ENCODE measurements at places on chromosomes 16 and 17.

DNA sequence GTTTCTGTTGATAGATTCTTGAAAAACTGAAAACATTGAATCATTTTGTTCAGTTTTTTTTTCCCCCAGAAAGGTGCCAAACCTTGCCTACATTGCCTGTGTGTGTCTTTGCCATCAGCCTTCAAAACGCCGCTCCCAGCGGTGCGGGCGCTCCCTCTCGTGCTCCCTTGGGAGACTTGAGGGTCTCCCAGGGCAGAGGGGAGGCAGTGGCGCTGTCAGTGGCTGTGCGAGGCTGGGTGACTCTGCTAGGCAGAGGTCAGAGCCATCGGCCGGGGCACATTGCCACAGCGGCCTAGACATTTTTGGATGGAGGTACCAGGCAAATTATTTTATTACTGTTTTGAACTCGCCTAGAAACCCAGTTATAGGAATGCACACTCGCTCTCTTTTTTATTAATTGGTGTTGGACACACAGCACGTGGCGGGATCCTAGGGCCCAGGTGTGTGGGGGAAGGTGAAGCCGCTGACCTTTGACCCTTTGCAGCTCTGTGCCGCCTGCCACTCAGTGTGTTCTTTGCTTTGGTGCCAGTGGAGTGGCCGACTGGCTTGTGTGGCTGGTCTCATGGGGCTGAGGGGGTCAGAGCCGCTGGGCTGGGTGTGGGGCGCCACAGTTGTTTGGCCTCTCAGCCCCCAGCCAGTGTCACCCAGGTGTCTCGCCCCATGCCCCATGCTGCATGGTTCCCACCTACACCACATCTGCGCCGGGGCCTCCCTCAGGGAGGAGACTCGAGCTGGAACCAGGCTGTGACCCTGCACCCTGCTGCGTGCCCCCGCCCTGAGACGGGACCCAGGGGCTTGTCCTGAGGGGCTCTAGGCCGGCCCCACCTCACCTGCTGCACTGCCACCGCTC is 115.7 kb downstream of the BANP start:
- no peak for DNase-seq

- no peak for DNase-seq
These were observed 3.6 kb downstream of the ZACN start for GRCh38 chr17:76082326-76083251.

GRCh38 chr16:82605863-82606620 is 20.7 kb upstream of the CDH13 start:
- DNase-seq, result no peak

DNA sequence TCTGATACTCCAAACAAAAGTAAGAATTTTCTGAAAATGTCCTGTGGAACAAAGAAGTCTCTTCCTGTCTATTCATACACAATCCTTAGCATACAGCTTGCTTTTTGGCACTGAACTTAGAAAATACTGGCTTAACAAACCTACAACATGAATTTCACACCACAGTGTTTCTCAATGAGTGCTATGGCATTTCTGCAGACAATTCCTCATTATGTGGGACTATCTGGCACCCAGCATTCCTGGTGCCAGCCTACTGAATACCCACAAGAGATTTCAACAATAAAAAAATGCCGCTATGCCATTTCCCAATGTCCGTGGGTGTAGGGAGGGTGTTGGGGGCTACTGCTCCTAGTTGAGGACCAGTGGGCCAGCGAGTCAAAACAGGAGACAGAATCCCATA is 62.1 kb downstream of the ZNF652 start:
- DNase-seq, result no peak

- DNase-seq, result no peak
These were observed 24.3 kb upstream of the DNAI2 start for GRCh38 chr17:74249590-74250270.

GRCh38 chr16:80366023-80366422 is 174.8 kb upstream of the DYNLRB2 start:
- DNase-seq, result no peak

- DNase-seq, result no peak
These were observed 35.6 kb downstream of the ZFHX3 start for GRCh38 chr16:73012341-73012740.

DNA sequence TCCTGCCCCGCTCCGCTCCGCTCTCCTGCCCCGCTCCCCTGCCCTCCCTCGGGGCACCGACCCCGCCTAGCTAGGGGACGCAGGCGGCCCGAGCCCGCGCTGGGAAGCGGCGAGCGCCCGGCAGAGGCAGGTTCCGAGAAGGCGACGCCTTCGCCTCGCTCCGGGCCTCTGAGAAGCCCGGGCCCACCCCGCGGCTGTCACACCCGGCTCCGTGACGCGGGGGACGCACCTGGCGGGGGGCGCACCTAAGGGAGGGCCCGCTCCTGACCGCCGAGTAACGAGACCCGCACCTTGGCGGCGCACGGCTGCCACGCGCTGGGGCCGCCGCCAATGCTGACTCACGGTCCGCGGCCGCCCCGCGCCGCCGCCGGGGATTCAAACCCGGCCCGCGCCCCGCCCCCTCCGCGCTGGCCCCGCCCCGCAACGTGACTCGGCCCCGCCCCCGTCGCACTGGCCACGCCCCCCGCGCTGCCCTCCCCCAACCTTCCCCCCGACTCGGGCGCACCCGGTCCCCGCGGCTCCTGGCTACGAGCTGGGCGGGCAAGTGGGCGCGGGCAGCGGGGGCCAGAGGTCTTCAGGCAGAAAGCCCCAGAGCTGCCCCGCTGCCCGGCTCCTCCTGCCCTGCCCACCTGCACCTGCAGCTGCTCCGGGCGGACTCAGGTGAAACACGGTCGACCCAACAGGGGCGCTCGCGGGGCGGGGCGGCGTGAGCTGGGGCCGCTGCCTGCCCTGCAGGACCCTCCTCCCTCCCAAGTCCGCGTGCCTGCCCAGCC is 27.8 kb downstream of the GNPTG start:
- DNase-seq, result peak; percentile 38

- DNase-seq, result no peak
These were observed 6.0 kb upstream of the KRT38 start for GRCh38 chr17:41446806-41447205.

DNA sequence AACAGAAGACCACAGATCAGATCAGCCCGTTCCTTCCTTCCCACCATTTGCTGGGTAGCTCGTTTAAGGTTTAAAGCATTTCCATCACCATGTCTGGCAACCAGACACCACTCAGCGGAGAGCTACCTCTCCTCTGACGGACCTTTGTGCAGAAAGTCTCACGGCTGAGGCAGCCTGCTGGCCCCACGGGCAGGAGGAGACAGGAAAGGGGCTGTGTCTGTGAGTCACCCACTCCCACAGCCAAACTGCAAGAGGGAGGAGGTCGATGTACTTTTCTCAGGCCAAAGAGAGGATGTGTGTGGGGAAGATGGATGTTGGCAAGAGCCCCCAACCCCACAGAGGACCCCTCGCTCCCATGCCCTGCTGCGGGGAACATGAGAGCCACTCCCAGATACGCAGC is 92.1 kb downstream of the ZNF423 start:
- no peak for DNase-seq

DNA sequence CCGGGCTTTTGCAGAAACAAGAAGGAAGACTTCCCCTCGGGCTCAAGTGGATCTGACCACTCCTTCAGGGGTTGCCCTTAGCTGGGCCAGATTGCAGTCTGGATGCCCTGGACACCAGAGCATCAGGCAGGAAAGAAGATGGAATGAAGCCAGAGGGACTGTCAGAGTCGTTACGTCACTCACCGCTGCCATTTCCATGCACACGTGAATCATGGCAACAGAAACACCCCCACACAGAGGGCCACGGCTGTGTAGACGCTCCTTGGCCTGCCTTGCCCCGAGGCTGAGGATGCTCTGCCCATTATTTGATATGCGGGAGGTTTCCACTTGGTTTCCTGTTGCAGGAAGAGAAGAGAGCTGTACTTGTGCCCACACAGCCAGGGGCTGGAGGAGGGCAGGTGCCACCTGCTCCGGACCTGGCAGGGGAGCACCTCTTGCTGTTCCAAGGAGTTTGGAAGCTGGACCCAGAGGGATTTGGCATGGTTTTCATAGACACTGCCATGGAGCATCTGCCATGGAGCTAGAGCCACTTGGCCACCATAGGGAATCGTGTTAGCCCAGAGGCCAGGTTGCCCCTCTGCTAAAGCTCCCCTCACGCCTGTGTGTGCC is 29.4 kb downstream of the RBFOX3 start:
- no peak for DNase-seq

- DNase-seq, result no peak
These were observed 736 bp downstream of the CNP start for GRCh38 chr17:41967141-41967920.

GRCh38 chr17:58504826-58505351 is 9.5 kb downstream of the MTMR4 start:
- no peak for DNase-seq

- DNase-seq, result no peak
These were observed 67.8 kb downstream of the CCDC182 start for GRCh38 chr17:57677301-57677700.

GRCh38 chr16:69223882-69224281 is 36.9 kb downstream of the SNTB2 start:
- no peak for DNase-seq

- DNase-seq, result no peak
These were observed 5.1 kb downstream of the CD300E start for GRCh38 chr17:74618451-74618850.

GRCh38 chr17:80101011-80101945 is at the start of gene GAA:
Gene GAA (plus strand): TSS chr17:80101581. CDS start chr17:80104587, 3,006 bp downstream.
- peak; percentile 55 for DNase-seq

DNA sequence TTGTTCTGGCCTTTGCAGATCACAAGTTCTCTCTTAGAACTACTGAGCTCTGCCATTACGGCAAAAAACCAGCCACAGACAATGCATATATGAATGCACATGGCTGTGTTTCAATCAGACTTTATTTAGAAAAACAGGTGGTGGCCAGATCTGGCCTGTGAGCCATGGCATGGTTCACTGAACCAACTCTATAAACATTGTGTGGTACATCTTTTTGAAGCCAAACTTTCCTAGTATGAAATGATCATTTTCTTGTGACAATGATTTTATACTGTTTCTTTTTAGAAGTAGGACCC is 65.9 kb upstream of the AMZ2 start:
- DNase-seq, result no peak

GRCh38 chr17:71342737-71343136 is 778.1 kb upstream of the SOX9 start:
- DNase-seq, result no peak

GRCh38 chr17:79897243-79898063 is 58.2 kb upstream of the CBX4 start:
- no peak for DNase-seq

DNA sequence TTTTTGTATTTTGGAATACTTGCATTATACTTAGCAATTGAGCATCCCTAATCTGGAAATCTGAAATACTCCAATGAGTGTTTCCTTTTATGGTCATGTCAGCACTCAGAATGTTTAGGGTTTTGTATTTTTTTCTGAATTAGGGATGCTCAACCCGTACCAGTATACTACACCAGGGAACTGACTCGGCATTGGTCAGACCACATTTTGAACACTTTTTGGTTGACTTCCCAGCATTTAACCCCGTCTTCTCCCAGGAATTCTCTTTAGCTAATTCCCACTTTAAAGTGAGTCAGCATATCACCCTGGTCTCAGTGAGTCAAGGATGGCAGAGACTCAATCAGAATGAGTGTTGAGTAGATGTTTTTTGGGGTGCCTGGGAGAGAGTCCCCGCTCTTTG is 177.9 kb downstream of the SPECC1 start:
- no peak for DNase-seq

GRCh38 chr17:76673729-76674128 is 30.2 kb upstream of the ST6GALNAC1 start:
- no peak for DNase-seq

DNA sequence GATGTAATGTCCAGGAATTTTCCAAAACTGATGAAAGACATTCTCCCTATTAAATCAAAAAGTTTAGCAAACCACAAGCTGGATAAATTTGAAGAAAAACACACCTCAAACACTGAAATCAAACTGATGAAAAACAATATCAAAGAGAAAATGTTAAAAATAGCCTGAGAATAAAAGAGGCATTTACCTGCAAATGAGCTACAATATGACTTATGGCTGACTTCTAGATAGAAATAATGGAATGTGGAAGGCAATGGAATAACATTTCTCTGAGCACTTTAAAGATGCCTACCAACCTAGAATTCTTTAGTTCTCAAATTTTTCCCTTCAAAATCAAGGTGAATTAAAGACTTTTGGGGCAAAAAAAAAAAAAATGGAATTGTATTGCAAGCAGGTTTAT is 52.4 kb upstream of the HSBP1 start:
- no peak for DNase-seq

GRCh38 chr17:82936768-82937171 is 96.9 kb upstream of the ZNF750 start:
- no peak for DNase-seq

GRCh38 chr17:2025220-2025621 is at the start of gene RTN4RL1:
Gene RTN4RL1 (minus strand): TSS chr17:2025334. CDS start chr17:2024865, 469 bp downstream.
- DNase-seq, result no peak

- no peak for DNase-seq
These were observed 5.5 kb upstream of the SECTM1 start for GRCh38 chr17:82338858-82339633.

- no peak for DNase-seq
These were observed 1.1 kb downstream of the FHOD1 start for GRCh38 chr16:67246081-67246755.

DNA sequence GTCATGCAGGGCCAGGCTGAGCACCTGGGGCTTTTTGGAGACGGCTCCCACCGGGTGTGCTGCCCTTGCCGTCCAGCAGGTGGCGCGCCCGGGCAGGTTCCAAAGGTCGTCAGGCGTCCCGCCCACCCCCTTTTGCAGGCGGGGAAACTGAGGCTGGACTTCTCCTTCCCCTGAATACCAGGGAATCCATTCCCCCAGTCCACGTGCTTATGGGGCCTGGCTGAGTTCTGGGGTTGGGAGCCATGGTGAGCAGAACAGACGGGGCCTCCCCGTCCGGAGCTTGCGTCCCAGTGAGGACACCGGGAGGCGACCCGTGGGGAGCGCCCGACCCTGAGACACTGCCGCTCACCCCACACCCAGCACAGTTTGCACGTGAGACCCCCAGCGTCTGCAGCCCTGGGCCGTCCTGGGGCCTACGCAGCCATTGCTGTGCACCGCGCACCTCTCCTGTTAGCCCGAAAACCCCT is 51.8 kb upstream of the JPH3 start:
- DNase-seq, result no peak

DNA sequence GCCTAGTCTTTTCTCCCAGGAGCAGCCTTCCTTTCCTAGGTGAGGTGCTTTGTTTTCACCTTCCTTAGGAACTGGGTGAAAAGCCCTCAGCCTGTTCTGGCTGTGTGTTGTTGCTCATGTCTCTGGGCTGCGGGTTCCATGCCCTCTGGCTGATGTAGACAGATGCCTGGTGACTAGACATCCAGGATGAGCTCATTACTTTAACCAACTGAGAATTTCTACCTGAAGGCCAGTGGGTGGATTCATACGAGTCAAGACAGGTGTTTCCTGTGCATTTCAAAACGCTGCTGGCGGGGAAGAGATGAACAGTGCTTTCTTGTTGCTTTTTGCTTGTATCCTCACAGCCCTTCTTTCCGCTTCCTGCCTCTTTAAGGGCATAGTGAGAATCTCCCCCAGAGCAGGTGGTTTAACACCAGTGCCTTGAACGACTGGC is 22.3 kb downstream of the SAP30BP start:
- DNase-seq, result no peak
